CD4-positive, alpha-beta T cell treated with Interleukin-4 for 4 hours (primary cell): ENCODE measurements at places on chromosomes 12 and 14.

GRCh38 chr14:68544081-68544892 is 248.6 kb downstream of the ZFP36L1 start:
- DNase-seq, result no peak

DNA sequence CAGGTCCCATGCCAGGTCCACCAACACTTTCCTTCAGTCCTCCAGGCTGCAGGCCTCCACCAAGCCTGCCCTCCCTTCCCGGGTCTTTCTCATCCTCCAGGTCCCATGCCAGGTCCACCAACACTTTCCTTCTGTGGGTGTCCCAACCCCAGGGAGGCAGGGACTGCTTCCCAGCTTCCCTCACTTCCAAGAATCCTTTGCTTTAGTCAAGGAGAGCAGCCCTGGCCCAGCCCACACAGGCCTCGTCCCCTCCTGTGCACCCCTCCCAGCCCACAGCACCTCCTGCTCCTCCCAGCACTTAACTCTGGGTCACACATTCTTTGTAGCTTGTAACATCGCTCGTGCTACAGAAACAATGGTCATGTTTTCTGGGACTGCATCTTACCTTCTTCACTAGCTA is 72.9 kb downstream of the TESC start:
- no peak for DNase-seq

DNA sequence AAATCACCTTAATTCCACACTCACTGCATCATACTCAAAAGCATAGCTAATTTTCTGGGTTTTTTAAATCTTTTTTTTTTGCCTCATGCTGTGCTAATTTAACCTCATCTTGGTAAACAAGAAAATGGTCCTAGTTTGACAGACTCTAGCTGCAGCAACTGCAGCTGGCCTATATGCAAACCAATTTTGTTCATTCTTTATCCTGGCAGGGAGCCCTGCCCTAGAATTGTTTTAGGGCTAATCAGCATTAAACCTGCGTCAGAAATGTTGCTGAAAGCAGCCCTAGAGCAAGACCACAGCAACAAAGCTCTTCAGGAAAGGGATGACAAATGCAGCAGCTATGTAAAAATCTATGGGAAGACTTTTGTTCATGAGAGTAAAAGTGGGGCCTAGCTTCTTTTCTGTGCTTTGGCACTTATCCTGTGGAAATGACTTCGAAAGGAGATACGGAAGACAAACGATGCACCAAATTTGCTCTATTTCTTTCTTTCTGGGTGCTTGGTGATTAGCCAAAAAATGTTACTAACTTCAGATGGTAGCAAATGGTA is 72.2 kb downstream of the DENND5B start:
- no peak for DNase-seq

DNA sequence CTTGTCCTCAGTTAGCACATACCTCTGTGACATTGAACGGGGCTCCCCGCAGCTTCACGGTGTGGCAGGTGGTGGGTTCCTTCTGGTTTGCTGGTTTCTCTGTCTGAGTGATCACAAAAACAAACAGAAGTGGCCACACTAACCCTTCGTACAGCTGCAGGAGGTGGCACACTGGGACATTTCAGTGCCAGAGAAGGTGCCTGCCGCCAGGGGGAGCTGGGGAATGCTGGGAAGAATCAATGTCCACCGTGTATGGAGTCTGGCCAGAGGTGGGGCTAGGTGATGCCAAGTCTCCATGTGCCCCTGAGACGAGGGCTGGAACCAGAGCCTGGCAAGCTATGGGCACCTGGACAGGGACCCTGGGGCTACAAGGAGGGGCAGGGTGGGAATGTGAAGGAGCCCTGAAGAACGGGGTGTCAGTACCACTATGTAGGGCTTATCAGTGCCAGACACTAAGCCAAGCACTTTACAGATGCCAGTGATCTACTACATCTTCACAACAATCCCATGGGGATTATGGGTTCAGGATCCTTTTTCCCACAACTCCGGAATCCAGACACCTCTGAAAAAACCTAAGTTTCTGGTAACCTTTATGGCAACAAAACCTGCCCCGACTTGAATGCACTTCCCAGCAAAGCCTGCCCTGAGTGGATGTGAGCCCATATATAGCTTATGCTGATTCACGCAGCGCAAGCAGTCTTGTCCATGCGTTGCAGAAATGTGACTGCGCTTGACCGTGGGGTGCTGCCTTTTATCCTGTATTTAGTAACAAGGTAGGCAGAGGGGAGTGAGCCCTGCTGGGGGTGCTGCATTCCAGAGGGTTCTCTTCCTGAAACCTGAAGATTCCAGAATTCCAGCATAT is 10.8 kb downstream of the RBM19 start:
- DNase-seq, result no peak

- DNase-seq, result no peak
Measured at GRCh38 chr12:126362964-126363363, 1297.7 kb downstream of the AACS start.
